ENCODE measurements at places on chromosomes 13 and 19.

DNA sequence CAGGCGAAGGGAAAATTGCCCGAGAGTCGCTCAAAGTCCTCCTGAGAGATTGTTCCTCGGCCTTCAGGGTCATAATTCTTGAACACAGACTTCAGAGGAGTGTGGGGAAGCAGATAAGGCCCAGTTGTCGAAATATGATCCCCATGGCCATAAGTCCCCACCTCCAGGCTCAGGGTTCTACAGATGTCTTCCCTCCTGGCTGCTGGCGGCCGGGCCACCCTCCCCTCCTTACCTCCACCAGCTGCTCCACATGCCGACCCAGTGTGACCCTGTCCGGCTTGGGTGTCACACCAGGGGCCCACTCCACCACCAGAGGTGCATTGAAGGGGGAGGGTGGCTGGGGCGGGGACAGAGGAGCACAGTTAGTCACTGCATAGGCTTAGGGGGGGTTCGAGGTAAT is 10.1 kb downstream of the FAM98C start:
- DNase-seq: no peak

GRCh38 chr13:100306030-100306429 is 217.1 kb downstream of the PCCA start:
- DNase-seq: no peak

- DNase-seq: peak; percentile 13
Observed at GRCh38 chr13:79492313-79492798, 11.4 kb downstream of the NDFIP2 start.

GRCh38 chr13:51739027-51739764 is 64.8 kb downstream of the DHRS12 start:
- DNase-seq: no peak
